ENCODE measurements at places on chromosomes 4 and X.

DNA sequence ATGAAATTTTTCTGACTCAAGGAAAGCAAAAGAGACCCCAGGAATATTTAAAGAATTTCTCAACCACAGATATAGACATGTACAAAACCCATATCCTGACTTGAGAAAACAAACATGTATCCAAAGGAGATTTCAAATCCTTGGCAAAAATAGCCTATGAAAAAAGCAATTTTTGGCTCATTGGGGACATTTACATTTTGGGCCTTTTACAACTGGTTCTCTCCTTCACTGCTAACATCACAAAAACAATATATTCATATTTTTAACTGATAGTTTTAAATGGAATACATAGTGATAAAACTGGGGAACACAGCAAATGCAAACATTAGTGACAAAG lies 65.0 kb downstream of the SH3RF1 start:
- DNase-seq = no peak

DNA sequence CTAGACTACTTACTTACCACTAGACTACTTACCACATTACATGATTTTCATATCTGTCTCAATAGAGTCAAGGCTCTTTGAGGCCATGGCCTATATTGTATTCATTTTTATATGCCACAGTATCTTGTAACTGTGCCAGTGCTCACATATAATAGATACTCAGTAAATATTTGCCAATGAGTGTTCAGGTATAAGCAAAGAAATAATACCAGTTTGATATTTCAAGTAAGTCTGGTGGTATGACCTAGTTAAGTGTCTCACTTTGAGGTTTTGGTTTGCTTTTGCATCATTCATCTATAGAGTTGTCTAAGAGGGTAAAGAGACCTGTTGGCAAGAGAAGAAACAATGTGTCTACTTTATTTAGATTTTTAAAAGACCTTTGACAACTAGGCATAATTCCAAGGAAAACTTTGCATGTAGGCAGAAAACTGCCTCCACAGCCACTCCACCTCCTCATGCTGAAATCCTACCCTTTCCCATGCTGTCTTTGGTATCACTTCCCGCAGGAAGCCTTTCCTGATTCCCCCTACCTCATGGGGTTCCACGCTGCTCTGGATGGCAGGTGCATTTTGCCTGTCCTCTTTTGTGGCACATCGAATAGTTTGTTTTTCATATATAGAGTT lies 91.3 kb upstream of the KLHL13 start:
- DNase-seq = no peak

DNA sequence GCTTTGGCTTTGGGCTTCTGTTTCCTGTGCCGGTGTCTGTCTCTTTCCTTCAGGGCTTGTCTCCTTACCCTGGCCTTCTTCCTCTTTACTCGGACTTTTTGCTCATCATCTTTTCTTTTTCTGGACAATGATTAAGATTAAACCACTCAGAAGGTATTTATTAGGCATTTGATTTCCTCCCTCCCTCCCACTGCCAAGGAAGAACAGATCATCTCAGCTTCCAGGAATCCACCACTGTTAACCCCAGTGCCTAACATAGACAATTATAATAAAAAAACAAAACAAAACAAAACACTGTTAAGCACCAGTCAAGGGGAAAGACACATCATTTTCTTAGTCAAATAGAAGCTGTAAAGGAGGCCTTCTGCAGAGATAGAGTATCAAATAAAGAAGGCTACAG lies 16.6 kb downstream of the PGRMC1 start:
- DNase-seq = no peak

DNA sequence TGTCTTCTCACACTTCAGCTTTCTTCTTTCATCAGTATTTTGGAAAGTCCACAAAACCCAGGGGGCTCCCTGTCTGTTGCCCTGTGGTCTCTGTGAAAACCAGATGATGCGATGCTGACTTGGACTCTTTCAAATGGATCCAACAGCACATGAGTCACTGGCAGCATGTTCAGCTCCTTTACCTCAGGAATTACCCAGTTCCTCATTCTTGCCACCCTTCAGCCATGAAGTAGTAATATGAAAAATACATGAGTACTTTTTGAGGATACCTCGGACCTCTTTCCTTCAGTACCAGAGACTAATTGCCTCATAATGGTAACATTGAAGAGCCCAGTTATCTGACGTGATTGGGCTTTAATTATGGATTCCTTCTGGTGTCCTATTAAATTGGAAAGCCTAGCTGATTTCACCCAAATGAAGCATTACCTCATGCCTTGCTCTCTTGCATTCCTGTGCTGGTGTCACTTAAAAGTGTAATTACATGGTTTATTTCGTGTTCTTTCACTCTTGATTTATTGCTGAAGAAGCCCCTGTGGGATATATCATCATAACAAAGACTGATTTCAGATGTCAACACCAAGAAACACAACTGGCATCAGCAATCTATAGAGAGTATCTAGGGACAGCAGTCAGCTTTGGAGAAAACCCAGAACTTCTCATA lies 63.4 kb downstream of the NFKB1 start:
- DNase-seq = no peak

- DNase-seq = no peak
Measured at GRCh38 chr4:145820407-145820806, 118.2 kb downstream of the ZNF827 start.

- DNase-seq = no peak
Measured at GRCh38 chr4:76194325-76194724, 19.3 kb downstream of the SCARB2 start.

- peak; percentile 62 for DNase-seq
Measured at GRCh38 chrX:53686151-53686885, at the start of gene HUWE1. Gene HUWE1 (minus strand): TSS chrX:53686719. CDS start chrX:53654107, 32,612 bp downstream.

GRCh38 chrX:128804828-128805227 lies 718.5 kb downstream of the SMARCA1 start:
- DNase-seq = no peak

- DNase-seq = no peak
Measured at GRCh38 chr4:148311526-148311925, 130.7 kb downstream of the NR3C2 start.

DNA sequence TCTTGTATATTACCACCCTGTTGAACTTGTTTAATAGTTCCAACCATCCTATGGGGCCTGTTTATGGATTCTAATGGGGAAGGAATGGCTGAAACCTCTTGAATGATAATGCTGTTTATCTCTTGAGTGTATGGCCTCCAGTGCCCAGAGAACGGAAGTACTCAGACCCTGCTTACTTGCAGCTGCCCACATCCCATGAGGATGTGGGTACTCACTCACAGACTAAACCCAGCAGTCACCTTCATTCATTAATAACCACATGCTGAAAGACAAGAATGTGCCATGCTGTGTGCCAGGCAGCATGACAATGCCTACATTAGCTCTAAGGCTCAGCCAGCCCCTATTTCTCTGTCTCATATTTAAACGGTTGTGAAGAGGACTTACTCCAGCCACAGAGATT lies 5.9 kb upstream of the ARMCX5 start:
- no peak for DNase-seq

GRCh38 chrX:48958635-48959094 lies 1.3 kb upstream of the OTUD5 start:
- DNase-seq = no peak

DNA sequence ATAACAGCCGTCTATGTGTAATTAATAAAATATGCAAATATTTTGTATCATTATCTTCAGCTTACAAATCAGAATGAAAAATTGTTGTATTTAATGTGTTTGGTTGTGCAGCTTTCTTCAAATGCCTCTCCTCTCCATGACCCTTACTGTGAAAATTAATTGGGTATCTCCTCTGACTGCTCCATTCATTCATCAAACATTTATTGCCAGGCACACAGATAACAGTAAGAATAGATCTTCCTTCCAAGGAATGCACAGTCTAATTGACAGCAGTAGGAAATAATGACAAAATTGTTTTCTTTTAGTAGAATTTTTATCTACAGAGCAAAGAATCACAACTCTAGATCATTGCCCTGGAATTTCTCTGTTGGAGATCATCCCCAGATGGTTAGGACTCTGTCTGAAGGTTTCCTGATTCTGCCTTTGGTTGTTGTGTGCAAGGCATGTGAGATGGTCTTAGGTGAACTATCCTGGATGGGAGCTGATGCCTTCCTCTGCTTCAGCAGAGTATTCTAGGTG lies 395.0 kb upstream of the FAT1 start:
- no peak for DNase-seq

GRCh38 chr4:157246964-157247363 lies 26.4 kb downstream of the GRIA2 start:
- no peak for DNase-seq

- DNase-seq = no peak
Measured at GRCh38 chrX:40278340-40279090, 180.8 kb upstream of the BCOR start.

DNA sequence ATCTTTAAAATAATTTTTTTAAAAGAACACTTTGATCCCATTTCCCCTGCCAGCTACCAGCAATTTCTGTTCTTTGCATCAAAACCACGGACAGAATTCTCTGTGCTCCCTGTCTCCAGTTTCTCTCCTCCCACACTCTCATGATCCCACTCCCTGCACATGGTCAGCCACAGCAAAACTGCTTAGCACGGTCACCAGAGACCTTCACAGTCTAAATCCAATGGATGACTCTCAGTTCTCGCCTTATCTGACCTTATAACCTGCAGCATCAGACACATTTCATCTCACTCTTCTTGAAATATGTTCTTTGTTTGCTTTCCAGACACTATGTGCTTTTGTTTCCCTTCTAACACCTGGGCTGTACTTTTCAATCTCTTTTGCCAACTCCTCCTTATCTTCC lies 131.5 kb downstream of the NR3C2 start:
- no peak for DNase-seq

DNA sequence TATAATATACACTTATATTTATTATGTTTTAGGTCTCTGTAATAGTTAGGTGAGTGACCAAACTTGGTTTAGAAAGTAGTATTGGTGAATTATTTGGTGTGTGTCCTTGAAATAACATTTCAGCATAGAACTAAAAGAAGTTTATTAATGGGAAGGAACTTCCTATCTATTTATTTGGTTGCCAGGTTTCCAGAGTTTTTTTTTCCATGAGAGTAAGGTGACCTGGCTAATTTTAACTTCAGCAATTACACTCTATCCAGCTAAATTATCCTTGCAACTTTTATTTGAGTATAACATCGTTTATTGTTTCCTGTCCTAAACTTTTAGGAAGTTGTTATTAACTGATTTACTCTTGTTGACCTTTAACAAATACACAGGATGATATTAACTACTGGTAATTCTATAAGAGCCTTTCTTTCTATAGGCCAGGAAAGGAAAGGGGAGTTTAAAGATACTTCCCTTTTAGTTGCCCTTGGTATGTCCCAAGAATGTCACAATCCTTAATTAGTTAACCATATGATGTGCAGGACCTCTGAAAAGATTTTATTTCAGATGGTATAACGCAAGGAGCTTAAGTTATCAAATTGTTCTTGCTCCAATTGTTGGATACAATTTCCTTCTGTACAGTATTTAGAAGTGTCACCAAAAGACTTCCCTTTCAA lies 18.9 kb downstream of the PRDM8 start:
- DNase-seq = no peak

DNA sequence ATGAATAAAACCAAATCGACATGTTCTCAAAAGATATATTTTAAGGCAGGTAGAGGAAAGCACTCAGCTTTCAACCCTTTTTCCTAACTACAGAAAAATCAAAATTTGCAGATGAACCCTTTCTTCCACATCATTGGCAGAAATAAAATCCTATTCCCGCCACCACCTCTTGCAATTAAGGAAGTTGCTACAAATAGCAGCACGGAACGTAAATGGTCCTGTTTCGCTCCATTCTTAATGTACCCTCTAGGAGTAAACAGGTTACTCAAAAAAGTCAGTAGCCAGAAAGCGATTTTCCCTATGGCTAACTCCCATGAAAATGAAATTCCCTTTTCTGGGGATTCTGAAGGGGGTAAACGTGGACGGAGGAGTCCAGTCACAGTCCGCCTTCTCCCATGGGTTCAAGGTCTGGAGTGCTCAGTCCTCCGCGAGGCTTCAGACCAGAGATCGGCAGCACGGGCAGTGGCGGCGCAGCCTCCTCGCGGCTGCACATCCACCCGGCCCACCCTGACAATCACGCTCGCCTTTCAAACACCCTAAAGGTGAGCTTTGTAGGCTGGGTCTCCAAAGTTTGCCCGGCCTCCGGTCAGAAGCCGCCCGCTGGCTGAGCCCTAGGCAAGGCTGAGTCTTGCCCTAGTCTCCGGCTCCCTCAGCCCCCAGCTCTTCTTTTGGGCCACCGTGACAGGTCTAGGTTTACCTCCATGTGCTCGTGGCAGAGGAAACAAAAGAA lies 1.8 kb downstream of the ATP11C start:
- no peak for DNase-seq

GRCh38 chrX:14946606-14947155 lies 73.5 kb downstream of the MOSPD2 start:
- no peak for DNase-seq

- DNase-seq = no peak
Measured at GRCh38 chr4:111198446-111198845, 575.6 kb upstream of the PITX2 start.

GRCh38 chr4:5874811-5875449 lies 18.0 kb downstream of the CRMP1 start:
- DNase-seq = no peak

- no peak for DNase-seq
Measured at GRCh38 chr4:140012688-140013486, 141.1 kb downstream of the MAML3 start.

DNA sequence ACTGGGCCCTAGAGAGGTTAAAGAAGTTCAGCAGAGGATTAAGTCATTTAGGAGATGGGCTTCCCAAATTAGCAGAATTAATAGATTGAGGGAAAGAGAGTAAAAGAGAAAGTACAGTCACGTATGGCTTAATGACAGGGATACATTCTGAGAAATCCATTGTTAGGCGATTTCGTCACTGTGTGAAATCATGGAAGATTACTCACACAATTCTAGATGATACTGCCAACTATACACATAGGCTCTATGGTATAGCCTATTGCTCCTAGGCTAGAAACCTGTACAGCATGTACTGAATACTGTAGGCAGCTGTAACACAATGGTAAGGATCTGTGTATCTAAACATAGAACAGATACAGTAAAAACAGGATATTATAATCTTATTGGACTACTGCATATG lies 180.6 kb downstream of the RNF150 start:
- DNase-seq = no peak

- no peak for DNase-seq
Measured at GRCh38 chr4:94931626-94932025, 173.9 kb downstream of the BMPR1B start.

DNA sequence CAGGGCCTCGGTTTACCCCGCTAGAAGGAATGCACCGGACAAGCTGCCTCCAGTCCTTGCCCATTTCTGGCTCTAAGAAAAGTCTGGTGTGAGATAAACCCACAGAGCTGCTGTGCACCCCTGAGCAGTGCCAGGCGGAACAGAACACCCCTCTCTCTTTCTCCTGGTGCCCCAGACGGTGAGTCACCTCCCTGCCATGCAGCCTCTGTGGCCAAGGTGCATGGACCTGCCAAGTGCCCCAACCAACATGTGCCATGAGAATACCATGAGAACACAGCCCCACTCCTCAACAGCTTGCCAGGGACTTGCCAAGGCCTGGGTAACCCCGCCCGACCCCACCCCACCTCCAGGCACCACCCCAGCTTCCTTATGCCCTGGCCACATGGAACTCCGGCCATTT lies 47.7 kb upstream of the MAN2B2 start:
- DNase-seq = no peak

GRCh38 chr4:83328521-83329187 lies 6.0 kb downstream of the HPSE start:
- no peak for DNase-seq
